ENCODE measurements at places on chromosomes 3 and 15.

- DNase-seq, result no peak
These were observed 465.1 kb upstream of the PDZRN3 start for GRCh38 chr3:74089814-74090213.

GRCh38 chr3:121951291-121951919 lies 57.2 kb downstream of the SLC15A2 start:
- no peak for DNase-seq

GRCh38 chr15:82763361-82764116 lies 42.3 kb downstream of the FSD2 start:
- no peak for DNase-seq

- DNase-seq, result no peak
These were observed 60.6 kb upstream of the ARNT2 start for GRCh38 chr15:80343554-80343992.

GRCh38 chr3:190269101-190269500 lies 53.1 kb downstream of the CLDN1 start:
- DNase-seq, result no peak

DNA sequence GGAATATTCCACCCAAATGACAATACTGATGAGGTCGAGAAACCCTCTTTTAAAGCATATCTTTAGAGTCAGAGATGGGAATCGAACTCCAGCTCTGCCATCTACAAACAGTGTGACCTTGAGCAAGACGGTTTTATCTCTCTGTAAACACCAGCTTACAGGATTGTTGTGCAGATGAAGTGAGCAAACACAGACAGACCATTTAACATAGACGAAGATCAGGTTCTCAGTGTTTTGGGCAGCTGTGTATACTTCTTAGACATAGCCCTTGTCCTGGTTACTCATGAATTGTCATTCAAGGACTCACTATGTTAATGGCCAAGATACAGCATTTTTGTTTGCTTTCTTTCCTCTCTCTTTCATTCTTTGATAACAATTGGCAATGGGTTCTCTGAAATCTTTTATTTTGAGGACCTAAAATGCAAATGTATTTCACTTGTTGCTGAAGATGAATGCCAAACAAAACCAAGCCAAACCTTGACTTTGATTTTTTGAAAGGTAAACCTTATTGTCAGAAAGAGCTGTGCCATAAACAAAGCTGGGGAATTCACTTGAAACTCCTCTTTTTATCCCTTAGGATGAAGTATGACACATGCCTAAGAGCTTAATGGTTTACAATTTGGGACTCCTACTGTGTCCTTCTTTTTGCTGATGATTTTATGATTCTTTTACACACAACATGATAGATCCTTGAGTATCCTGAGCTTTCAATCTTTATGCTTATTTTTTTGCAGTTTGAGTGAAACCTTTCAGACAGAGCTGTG lies 250.0 kb upstream of the PDZRN3 start:
- DNase-seq, result no peak
